ENCODE measurements at places on chromosomes 7 and 10.

DNA sequence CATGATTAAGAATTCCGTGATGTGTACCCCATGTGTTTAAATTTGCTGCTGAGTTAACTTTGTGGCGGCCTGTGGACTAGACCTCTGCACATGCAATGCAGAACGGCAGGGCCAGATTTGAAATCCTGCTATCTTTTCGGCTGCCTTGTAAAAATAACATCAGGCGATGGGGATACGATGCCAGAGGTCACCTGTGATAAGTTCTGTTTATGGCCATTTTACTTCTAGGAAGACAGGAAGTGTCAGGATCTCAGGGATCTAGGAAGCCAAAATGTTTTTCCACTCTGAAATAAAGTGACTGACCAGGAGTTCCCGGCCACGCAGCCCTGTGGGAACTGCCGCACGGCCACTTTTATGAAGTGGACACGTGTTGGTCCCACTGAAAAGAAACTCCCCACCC, 77.5 kb downstream of the EGFR start:
- DNase-seq: no peak

- DNase-seq: no peak
These were observed 686 bp upstream of the MIOS start for GRCh38 chr7:7565746-7566650.

- DNase-seq: no peak
These were observed 100.7 kb upstream of the AFAP1L2 start for GRCh38 chr10:114504769-114505579.

DNA sequence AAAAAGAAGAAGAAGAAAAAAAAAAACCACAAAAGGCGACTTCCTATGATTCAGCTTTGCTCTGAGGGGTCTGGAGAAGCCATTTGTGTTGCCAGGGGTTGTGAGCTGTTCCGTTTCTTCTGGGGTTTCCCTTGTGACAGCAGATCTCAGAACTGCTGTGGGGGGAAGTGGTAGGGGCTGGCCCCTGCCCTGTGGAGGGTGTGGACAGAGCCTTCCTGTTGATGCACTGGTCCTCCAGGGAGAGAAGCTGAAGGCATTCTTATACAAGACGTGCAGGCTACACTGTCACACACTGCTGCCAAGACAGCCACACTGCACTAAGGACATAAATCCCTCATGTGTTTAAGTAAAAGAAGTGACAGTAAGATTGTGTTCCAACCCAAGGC, 17.3 kb upstream of the CSGALNACT2 start:
- DNase-seq: no peak

GRCh38 chr10:49178489-49179471, 9.4 kb downstream of the TMEM273 start:
- no peak for DNase-seq

DNA sequence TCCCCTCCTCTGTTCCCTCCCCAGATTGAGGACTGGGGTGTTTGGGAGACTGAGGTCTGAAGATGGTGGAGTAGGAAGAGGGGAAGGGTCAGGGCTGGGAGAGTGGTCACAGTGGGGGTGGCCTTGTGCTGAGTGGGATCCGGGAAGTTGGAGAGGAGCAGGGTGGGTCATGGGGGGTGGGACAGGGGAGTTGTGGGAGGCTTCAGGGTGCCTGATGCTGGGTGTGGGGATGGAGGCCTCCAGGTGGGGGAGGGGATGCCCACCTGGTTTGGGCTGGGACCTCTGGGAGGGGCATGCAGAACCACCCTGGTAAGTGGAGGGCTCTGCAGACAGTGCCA, 2.6 kb downstream of the ZNF775 start:
- no peak for DNase-seq

DNA sequence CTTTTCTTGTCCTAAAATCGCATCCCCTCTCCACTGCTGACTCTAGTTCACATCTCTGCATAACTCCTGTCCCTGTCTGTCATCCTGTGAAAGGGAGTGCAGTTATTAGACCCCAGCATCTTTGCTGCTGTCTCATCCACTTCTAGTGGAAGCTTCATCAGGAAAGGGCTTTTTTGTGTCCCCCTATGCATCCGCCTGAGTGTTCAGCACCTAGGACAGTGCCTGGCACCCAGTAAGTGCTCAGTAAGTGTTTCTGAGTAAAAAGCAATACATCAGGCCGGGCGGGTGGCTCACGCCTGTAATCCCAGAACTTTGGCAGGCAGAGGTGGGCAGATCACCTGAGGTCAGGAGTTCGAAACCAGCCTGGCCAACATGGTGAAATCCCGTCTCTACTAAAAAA, 211.8 kb upstream of the FOXK1 start:
- DNase-seq: no peak

GRCh38 chr7:49636400-49636799, 137.0 kb upstream of the VWC2 start:
- DNase-seq: no peak

DNA sequence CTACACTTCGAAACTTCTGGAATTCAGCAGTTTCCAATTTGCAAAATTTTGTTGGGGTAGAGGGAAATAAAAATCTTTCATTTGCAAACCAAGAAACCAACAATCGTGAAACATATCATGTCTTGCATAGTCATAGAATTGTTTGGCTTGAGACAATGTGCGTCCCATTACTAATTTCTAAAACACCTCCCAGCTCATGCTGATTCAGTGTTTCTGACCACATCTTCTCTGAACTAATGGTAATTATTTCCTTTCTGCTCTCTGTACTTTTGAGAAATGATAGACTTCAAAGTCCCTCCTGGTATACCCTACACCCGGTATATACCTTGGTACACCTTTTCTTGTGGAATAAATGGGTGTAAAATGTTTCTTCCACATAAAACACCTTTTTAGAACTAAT, 41.8 kb upstream of the TSPAN13 start:
- no peak for DNase-seq

DNA sequence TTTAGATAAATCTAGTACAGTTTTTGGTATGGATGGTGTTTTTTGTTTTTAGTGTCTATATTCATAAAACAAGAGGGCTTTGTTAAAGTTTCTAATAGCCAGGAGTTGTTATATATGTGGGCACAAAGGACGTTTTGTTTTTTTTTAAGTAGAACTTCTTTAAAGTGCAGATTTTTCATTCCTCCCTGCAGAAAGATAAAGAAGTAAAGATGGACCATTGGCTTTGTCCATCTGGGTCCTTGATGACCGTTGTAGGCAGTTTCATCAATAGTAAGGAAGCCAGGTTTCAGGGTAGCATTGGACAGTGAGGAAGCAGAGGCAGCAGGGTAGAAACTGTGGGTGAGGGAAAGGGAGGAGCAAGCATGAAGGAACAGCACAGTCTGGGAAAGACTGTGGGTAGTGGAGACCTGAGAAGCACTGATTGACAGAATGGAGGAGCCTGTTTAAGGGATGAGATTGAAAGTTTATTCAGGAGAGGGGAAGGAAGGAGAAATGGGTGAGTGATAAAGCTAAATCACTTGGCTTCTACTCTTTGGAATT, 5.3 kb downstream of the CALU start:
- DNase-seq: no peak

GRCh38 chr10:27258492-27258837, 17.9 kb upstream of the ACBD5 start:
- no peak for DNase-seq

GRCh38 chr10:78179886-78180705, 146.4 kb downstream of the RPS24 start:
- DNase-seq: no peak

- DNase-seq: no peak
These were observed 10.0 kb downstream of the ERLIN1 start for GRCh38 chr10:100175875-100176274.

DNA sequence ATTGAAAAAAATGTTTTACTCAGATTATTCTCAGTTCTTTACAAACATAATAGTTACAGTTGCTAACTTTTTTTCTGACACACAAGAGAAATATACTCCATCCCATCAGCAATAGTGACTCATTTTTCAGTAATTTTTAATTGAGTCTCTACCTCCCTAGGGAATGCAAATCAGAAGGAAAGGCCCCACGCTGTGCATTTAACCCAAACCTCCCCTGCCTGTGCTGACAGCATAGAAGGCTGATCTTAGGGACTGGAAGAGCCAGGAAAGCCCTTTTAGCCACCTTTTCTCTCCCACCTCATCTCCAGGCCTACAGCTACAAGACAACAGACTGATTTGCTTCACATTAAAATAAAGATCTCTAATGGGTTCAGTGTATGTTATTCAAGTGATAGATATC, 24.7 kb upstream of the PIK3CG start:
- DNase-seq: no peak

DNA sequence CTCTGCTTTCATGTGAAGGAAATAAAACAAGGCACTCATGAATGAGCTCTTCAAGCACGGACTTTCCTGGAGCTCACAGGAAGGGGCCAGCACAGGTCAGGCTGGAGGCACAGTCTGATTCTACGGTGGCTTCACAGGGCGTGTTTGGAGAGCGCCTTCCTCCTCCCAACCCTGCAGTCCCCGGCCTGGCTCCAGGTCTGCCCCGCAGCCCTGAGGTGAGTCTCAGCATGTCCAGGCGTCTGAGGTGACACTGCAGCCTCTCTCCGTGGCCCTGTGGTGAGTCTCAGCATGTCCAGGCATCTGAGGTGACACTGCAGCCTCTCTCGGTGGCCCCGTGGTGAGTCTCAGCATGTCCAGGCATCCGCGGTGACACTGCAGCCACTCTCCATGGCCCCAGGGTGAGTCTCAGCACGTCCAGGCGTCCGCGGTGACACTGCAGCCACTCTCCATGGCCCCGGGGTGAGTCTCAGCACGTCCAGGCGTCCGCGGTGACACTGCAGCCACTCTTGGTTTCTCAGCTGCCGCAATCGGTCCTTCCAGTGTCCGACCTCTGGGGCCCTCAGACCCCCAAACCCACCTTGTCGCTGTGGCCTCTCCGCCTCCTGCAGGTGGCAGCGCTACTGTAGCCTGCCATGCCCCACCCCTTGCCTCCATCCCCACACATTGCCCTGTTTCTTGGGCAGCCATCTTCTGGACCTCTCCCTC, 381.7 kb downstream of the DNAJB6 start:
- no peak for DNase-seq

DNA sequence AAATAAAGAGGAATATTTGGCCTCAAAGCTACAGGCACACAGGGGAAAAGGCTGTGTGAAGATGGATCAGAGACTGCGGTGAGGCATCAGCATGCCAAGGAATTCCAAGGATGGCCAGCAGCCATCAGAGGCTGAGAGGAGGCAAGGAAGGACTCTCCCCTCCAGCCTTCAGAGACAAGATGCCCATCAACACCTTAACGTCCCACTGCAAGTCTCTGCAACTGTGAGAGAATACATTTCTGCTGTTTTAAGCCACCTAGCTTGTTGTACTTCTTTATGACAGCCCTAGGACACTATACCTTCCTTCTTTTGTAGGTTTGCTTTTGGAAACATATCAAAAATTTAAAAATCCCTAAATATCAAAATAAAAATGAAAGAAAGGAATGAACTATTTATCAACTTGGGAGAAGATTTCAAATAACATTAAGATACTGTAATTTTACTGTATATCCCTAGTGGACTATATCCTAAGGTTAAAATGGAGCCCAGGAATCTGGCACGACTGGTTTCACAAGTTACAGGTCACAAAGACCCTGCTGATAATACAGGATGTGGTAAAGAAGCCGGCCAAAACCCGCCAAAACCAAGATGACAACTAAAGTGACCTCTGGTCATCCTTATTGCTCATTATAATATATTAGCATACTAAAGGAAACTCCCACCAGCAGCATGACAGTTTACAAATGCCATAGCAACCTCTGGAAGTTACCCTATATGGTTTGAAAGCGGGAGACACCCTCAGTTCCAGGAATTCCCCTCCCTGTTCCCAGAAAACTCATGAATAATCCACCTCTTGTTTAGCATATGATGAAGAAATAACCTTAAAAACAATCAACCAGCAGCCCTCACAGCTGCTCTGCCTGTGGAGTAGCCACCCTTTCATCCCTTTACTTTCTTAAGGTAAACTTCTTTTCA, 185.2 kb downstream of the AVL9 start:
- no peak for DNase-seq

- no peak for DNase-seq
These were observed 19.8 kb downstream of the TSPAN14 start for GRCh38 chr10:80473692-80474596.

- DNase-seq: no peak
These were observed 106.4 kb downstream of the AMPH start for GRCh38 chr7:38524786-38525185.

GRCh38 chr10:29886299-29886698, 173.1 kb downstream of the JCAD start:
- no peak for DNase-seq

DNA sequence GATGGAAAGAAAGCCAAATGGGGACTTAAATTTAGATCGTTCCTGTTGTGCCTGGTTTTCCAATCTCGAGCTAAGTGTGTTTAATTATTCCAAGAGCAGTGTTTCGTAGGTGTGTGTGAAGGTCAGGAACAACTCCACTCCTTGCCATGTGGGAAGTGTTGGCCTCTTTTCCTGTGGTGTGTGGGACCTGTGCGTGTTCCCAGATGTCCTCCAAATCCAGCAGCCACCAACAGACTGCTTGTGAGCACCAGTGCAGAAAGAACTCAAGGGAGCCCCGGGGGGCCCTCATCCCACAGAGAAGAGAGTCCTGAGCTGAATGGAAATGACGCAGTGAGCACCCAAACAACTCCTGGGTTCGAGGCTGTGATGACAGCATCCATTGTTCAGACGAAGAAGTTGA, 227.7 kb downstream of the TMEM178B start:
- no peak for DNase-seq

DNA sequence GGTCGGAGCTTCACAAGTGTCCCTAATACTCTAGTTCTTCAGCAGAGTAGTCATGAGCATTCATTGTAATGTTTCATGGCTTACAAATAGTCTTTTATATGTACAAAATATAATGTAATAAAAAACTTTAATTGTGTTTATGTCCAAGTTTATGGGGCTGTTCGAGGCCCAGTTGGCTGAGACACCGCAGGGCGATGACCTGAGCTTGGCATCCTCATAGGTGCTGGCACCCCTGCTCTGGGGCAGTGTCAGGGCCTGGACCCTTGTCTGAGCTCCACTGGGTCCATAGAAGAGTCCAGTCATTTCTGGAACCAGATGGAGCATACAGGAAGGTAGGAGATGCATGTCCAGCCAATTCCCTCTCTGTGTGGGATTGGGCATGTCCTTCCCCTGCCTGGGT, 12.9 kb upstream of the ZMIZ1 start:
- no peak for DNase-seq

GRCh38 chr10:101933976-101934375, 90.4 kb upstream of the KCNIP2 start:
- DNase-seq: no peak

Measured in stimulated activated CD8-positive, alpha-beta memory T cell treated with anti-CD3 and anti-CD28 coated beads, Interleukin-4, amount 100 ng/mL, for 1 hour (primary cell).